ENCODE measurements at places on chromosomes 2 and 18. TPM values are rescaled to one million over a fixed set of nuclear protein-coding genes. Genes with fewer than 3 reads are reported as not detected.

The SH3RF3 gene
- total RNA-seq: not detected

The TMEM131 gene
- 51.5 TPM for total RNA-seq

The EMX1 gene
- 3.1 TPM for total RNA-seq

The DHRS9 gene
- 0.15 TPM for total RNA-seq

The C2orf78 gene
- total RNA-seq: 1.5 TPM

The UGT1A3 gene
- total RNA-seq: not detected

The PLEKHH2 gene
- total RNA-seq: 7.8 TPM

- peak; percentile 56 for DNase-seq
Observed at GRCh38 chr2:154623819-154624218, 74.7 kb upstream of the KCNJ3 start.

DNA sequence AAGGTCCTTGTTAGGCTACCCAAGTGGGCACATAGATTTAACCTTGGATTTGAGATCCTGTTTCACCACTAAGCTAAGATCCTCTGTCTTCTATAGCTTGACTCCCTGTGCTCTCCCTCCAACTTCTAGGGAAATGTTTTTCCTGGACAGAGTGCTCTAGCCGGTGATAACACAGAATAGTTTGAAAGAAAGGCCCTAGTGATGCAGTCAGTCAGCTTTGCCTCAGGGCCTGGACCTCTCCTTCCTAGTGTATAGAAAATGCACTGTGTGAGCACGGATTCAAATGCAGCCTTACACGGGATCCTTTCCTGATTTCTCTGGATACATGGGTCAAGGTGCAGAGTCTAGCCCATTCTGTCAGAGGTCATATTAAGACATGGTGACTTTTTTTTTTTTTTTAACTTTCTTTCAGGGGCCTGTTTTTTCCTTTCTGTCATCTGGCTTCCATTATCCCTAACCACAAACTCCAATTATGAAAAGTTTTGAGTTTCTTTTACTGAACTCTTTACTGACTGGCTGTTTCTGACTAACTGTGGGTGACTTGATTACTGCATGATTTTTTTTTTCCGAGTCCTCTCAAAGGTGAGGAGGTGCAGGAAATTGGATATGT lies 122.6 kb downstream of the LRP1B start:
- no peak for DNase-seq

DNA sequence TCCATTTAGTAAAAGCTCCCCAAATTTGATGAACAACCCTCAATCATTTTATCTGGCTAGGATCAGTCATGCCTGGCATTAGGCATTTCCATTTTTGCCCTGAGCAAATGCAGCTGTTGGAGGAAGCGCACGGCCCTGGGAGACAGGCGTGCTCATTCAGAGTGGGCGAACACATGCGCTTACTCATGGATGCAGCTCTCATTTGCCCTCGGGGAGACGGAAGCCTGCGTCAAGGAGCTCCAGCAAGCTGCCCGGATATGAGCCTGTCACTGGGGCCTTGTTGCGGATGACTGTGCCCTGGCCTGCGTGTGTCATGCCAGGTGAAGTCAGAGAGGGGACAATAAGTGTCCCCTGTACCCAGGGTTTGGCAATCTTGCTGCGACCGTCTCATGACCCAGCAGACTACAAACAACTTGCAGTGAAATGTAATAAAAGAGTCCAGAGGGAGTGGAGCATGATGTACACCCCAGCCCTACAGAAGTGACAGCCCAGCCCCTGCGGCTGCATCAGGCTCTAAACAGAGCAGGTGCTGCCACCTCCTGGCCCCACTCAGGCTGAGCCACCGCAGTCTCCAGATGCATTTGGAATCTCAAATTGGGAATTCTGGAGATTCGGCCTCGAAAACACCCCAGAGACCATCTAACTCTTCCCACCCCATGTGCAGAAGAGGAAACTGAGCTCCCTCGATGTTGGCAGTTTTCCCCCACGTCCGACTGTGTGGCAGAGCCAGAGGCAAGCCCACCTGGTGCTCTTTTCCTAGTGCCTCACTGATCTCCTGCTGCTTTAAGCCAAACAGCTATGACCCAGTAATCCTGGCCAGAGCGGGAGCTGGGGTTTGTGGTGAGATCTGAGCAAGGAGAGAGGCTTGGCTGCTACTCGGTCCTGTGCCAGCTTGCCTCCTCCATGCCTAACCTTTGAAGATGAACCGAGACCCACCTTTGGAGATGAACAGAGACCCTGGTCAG lies 105.0 kb upstream of the ALK start:
- peak; percentile 4 for DNase-seq

GRCh38 chr2:6784291-6784690 lies 81.4 kb downstream of the CMPK2 start:
- no peak for DNase-seq

DNA sequence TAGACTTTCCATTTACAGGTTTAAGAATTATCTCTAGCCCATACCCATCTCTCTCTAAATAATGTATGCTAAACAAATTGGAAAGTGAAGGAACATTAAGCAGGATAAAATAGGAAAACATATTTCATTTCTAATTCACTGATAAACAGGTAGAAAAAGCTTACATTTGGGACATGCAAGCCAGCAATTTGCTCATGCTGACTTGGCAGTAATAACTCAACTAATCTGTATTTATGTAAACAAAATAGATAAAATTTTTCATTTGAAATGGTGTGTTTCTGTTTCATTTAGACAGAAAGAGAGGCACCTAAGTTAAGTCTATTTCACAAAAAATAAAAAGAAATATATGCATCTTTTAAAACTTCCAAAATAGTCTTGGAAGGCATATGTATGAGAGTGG lies 877.3 kb upstream of the LRRTM1 start:
- no peak for DNase-seq

DNA sequence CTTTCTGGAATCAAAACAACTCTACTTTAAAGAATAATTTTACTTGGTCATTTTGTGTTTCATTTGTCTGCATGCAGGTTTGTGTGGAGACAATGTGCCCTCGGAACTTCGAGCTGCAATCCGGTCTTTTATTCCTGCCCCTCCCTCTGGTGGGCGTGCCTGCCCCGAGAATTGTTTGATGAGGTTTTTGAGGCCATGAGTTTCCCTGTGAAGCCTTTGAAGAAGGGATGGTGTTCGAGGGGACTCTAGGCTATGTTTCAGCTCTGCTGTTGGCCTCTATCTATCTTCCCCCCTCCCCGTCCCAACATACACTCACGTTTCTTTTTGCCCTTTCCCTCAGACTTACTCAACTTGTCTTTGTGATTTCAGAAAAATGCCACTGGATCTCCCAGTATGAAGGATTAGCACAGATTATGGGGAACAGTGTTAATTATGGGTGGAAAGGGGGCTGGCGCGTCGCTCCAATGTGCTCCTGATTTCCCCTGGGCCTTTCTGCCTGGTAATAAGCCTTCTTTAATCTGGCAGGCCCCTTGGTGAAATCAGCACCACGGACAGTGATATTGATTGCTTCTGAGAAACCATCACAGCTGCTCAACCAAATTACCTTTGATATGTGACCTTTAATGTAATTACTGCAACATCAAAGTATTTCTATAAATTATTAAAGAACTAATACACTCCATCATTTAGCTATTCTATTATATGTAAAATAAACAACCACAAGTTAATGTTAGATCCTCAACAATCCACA lies 82.2 kb downstream of the CELF4 start:
- no peak for DNase-seq

DNA sequence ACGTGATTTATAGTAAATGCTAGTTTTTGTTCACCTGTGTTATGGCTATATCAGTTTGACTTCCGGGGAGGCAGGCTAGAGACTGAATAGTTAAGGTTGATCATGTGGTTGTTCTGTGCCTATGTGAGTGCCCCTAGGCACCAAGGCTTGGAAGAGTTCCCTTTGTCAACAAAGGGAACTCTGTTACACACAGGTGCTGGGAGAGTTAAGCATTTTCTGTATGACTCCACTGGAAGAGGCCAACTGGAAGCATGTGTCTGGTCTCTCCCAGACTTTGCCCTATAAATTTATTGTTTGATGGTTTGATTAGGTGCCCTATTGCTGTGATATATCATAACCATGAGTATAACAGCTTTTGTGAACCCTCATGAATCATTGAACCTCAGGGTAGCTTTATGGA lies 63.8 kb downstream of the ARL6IP6 start:
- no peak for DNase-seq

GRCh38 chr2:29065068-29065811 lies 9.1 kb downstream of the PCARE start:
- no peak for DNase-seq

- no peak for DNase-seq
Observed at GRCh38 chr2:37554155-37554510, 117.3 kb downstream of the CDC42EP3 start.

- no peak for DNase-seq
Observed at GRCh38 chr2:210429403-210430137, 47.0 kb downstream of the LANCL1 start.

- DNase-seq: no peak
Observed at GRCh38 chr2:95799892-95800291, 191.7 kb downstream of the ANKRD36C start.

DNA sequence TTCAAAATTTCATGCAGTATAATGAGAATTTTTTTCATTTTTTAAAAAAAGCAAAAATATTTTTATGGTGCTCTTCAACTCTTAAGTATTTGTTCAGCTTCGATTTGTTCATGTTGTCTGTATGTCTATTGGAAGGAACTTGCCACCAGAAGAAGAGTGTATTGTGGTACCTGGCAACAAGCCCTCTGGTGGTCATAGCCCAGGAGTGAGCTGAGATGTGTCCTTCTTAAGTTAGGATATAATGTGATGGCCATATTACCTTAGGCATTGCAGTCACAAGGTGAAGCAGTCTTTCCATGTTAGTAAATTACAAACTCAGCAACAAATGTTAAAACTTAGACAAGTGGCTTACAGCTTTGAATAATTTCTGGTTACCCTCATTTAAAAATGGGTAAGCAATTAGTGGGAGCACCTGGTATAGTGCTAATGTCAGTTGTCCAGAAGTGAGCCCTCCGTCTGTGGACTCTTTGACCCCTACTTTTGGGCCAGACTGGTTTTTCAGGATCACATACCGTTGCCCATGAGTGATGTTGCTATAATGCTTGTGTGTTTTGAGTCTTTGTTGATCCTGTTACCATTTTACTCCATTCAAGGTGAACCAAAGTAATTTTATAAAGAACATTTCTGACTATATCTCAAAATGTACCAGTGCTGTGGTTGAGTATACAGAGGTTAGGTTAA lies 57.4 kb downstream of the MYO1B start:
- DNase-seq: peak; percentile 29

DNA sequence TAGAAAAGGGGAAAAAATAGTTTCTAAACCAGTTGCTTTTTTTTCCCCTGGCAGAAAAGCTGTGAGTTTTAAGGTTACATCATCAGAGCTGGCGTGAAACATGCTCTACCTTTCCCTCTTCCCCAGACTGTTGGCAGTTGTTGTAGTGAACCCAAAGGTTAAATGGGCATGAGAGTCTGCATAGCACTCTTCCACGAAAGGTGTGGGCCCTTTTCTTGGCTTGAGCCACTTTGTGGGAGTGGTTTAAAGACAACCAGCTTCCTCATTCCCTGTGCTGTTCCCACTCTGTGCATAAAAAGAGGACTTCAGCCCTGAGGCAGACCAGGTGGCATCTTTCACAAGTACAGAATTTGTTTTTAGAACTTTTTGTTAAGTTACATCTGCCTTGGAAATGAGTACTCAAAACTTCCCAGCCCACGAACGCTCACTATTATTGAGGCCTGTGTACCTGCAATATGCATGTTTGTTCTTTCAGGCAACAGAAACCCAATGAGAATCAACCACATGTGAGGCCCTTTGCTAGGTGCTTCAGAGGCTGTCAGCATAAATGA lies 243.8 kb downstream of the BABAM2 start:
- DNase-seq: no peak

DNA sequence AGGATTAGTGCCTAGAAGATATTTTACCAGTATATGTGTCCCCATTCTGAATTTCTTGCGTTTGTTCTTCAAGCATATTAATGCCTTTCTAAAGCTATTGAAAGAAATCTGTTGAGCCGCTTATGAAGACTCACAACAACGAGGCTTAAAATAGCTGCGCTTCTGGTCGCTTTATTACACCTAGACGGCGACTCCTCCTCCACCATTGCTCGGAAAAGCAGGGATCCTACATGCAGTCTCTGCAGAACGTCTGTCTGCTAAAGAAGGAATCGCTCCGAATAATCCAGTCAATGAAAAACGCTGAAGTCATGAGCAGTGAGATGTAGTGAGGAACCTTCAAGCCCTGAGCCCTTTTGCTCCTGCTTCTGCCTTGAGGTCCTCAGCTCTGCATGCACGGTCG lies 94.8 kb upstream of the ZNF516 start:
- no peak for DNase-seq

DNA sequence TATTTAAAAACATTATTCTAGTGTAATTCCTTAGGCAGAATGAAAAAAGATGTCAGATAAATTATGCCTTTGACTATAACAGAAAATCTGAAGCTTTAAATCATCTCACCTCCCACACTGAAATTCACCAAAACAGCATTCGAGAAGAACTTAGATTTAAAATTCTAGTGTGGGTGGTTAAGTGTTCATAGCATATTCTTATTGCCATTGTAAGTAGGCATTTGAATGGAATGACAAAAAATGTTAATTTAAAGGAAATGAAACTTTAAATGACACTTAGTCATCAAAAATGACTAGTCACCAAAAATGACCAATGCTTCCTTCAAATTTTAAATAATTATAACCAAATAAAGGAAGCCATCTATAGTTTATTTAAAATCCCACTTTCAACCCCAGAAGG lies 7.0 kb upstream of the ZNF407 start:
- DNase-seq: no peak

DNA sequence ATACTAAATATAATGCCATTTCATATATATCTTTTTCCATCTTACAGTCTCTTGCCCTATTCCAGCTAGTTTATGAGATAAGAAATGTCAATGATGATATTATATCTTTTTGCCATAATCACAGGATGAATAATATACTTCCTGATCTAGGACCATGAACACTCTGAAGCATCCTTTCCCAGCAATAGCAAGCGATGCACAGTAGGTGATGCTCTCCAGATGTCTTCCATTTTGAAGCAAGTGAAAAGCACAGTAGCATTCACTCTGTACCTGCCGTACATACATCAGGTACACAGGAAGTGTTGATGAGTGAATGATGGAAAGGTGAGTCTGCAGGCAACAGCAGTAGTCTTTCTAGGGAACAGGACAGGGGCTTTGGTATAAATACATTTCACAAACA lies 8.6 kb upstream of the SULT1C4 start:
- DNase-seq: no peak

GRCh38 chr18:7778181-7778580 lies 211.1 kb downstream of the PTPRM start:
- DNase-seq: no peak

- DNase-seq: no peak
Observed at GRCh38 chr2:182318466-182319220, 108.2 kb downstream of the PDE1A start.

DNA sequence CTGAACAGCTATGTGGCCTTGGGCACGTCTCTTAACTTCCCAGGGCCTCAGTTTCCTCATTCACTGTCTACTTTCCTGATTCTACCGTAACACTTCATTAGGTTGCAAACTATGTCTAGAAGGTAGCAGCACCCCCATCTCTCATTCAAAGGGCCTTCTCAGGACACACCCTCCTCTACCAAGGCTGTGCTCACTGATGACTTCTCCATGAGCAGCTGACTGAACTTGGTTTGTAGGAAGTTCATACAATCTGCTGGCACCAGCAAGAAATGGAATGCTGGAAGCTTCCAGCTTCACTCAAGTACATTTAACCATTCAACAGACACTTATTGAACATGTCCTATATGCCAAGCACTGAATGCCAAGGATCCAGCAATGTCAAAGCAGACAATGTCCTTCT lies 250.8 kb upstream of the CTAGE1 start:
- DNase-seq: no peak

GRCh38 chr2:220940646-220941045 lies 631.5 kb downstream of the EPHA4 start:
- no peak for DNase-seq

GRCh38 chr2:78644854-78645253 lies 380.6 kb upstream of the REG3G start:
- no peak for DNase-seq

GRCh38 chr2:239689410-239689809 lies 288.6 kb upstream of the HDAC4 start:
- DNase-seq: no peak

Measured in HCT116 (cell line).